ENCODE measurements at places on chromosomes 2 and 18.

- DNase-seq = no peak
These were observed 35.9 kb downstream of the SOWAHC start for GRCh38 chr2:109649736-109650695.

DNA sequence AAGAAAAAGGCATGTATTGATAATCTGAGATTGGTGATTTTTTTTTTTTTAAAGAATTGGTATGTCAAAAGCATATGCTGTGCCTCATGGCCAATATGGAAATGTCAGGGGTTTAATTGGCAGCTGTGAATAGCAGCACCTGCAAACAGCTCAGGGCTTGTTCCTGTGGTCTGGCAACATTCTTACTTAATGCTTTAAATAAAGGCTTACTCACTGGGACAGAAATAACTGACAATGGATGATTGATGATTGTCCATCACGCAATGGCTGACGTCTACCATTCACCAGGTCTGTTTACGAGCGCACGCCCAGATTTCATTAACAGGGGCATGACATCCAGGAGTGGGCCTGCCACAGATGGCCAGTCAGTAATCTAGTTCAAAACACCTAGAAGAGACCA, 66.7 kb downstream of the ETAA1 start:
- DNase-seq = no peak

DNA sequence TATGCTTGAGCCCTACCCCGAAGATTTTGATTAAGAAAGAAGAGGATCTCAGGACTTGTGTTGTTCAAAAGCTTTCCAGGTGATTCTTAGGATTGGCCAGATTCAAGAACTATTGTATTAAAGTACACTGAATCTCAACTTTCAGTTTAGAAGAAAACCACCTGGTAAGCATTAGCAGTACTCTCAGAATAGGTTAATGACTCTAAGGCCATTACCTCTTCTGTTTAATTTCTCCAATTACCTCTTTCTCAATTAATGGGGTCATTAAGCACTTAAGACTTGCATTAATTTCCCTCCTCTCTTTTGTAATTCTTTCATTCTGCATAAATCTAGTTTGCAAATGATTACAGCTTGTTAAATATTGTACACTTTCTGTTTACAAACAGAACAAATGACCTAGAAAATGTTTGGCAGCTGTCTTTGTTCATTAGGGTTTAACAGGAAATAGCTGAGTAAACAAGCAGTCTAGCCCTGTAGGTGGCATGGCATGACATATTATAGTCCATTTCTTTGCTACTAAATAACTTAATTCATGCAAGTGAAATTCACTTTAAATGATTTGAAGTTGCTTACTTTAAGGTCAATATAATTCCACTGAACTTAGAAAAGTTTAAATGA, 20.4 kb upstream of the TDRD15 start:
- DNase-seq = no peak

DNA sequence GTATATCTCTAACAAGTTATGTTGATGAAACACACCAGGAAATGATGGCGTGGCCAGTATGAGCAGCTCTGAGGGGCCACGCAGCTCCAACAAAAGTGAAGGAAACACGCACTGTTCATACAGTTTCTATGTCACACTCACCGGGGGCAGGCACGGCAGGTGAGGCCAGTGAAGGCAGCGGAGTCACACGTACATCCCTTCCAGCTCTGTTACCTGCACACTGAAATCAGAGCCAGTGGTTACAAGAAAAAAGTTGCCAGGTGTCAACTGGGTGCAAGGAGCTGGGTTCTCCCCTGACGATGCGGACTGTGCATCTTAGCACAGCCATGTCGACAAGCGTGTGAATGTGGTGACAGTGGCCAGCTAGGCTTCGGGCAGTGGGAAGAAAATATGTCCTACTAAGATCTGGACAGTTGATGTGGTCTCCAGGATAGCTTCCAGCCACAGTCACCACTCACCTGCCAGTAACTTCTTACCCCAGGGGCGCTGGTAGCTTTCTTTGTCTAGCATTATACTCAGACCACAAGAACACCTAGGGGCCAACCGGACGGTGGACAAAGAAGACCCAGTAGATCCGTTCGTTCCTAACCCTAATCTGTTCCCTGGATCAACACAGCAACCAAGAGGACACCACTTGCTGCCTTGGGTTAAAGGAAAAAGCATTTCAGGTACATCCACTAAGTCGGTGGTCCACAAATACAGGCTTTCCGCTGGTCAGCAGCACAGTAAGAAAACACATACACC, 10.1 kb downstream of the HJURP start:
- no peak for DNase-seq

GRCh38 chr2:33730193-33730592, 131.1 kb upstream of the FAM98A start:
- no peak for DNase-seq

- no peak for DNase-seq
These were observed 250.9 kb downstream of the IRS1 start for GRCh38 chr2:226548732-226549131.

DNA sequence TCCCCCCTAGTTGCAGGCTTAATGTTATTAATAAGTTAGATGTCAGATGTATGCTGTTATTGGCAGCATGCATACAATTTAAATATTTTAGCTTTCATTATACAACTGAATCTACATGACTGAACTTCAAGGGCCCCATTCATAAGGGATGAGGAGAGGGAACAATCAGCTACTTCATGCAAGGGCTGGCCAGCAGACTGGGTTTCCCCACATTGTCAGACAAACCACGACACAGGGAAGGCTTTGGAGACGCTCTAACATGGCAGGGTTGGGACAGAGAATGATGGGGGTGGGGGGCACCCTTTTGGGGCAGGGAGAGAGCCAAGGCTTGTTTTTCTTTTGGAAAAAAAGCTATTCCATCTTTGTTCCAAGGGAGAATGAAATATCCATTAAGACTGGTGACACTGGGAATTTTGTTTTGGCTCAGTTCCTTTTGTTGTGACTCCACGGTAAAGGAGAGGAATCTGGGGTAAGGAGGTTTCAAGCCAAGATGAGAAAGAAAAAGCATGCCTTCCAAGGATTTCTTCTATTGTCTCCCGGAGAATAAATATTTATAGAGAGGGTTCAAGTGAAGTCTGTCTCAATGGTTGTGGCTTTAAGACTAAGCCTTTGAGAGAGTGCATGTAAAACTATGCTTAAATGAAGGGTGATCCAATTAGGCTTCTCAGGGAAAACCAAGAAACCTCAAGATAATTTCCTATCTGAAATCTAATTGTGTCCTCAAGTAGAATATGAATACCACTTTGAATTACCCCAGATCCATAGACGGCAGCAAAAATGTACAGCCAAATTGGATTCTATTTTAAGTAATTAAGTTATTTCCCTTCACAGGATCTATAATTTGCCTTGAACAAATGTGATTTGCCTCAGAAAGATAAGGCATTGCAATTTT, 5.4 kb downstream of the CXCR4 start:
- no peak for DNase-seq

DNA sequence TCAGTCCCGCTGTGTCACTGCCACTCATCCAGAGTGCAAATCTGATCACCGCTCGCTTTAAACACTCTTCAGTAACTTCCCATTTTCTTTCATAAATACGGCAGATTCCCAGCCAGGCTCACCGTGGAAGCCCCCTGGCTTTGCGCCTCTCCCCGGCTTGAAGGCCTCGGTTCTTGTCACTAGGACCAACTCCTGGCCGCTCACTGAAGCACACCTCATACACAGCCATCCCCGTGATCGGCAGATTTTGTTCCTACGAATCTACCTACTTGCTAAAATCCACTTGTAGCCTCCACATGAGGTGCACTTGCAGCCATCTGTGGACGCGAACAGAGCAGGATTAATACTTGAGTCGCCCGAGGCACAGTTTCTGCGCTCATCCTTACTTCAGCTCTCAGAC, 462.4 kb upstream of the MYT1L start:
- DNase-seq = no peak

DNA sequence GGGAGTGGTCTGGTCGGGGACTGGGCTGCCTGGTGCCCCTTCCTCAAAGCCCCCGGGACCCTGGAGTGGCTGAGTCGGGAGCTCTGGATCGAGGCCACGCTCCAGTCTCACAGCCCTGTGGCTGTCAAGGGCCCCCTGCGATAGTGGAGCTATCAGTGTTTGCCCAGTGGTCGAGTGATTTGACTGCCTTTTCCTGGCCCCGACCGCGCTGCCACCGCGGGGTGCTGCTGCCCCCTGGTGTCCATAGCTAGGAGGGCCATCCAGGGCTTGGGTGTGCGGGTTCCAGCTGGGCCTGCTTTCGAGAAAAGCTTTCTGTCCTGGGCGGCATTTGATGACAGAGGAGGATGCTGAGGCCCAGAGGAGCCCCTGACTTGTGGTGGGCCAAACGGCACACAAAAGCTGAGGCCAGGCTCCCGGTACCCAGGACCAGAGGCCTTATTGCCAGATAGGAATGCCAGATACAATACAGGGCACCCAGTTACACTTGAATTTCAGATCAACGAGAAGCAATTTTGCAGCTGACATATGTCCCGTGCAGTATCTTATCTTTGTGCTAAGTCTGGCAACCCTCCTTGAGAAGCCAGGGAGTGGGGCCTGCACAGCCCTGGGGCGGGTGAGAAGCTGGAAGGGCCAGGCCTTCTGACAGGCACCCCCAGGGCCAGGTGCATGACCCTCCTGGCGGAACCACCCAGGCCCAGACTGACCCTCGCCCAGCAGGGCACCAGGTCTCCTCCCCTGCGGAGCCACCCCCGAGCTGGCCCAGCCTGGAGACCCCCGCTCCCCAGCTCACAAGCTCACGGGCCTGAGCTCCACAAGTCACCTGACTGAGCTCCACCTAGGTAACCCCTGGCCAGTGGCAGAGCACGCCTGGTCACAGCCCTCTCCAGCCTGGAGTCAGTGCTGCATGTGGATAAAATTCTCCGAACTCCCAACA, 13.0 kb downstream of the ODC1 start:
- DNase-seq = peak; percentile 96

DNA sequence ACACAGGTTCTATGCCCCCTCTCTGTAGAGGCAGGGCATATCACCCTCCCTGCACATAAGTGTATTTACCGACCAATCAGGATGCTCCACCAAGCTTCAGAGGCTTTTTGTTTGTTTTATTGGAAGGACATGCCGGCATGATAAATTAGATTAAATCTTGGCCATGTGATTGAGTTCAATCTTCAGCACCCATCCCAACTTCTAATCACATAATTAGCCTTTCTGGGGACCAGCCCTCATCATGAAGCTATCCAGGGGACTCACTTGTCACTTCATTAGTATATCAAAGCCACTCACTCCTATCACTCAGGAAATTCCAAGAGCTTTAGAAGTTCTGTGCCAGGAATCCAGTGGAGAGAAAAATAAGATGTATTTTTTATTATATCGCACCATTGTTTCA, 158.6 kb upstream of the SYT4 start:
- no peak for DNase-seq

- no peak for DNase-seq
These were observed 55.9 kb upstream of the CTLA4 start for GRCh38 chr2:203811491-203812221.

DNA sequence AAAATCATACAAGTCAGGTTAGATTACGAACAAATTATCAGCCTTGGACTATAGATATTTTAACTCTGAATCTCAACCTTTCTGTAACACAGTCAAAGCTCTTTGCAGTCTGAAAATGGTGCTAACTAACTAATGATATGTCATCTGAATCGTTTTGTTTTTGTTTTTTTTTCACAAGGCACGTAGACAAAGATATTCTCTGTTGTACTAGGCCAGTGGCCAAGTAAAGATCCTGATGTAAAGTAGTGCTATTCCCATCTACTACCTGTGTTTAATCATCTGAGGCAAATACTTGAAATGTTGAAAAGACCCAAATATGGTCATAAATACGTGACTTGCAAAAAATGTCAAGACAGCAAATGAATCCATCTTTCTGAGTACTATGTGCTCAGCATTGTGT, 65.7 kb downstream of the REL start:
- DNase-seq = no peak

- no peak for DNase-seq
These were observed 436.6 kb downstream of the IRS1 start for GRCh38 chr2:226362980-226363379.

DNA sequence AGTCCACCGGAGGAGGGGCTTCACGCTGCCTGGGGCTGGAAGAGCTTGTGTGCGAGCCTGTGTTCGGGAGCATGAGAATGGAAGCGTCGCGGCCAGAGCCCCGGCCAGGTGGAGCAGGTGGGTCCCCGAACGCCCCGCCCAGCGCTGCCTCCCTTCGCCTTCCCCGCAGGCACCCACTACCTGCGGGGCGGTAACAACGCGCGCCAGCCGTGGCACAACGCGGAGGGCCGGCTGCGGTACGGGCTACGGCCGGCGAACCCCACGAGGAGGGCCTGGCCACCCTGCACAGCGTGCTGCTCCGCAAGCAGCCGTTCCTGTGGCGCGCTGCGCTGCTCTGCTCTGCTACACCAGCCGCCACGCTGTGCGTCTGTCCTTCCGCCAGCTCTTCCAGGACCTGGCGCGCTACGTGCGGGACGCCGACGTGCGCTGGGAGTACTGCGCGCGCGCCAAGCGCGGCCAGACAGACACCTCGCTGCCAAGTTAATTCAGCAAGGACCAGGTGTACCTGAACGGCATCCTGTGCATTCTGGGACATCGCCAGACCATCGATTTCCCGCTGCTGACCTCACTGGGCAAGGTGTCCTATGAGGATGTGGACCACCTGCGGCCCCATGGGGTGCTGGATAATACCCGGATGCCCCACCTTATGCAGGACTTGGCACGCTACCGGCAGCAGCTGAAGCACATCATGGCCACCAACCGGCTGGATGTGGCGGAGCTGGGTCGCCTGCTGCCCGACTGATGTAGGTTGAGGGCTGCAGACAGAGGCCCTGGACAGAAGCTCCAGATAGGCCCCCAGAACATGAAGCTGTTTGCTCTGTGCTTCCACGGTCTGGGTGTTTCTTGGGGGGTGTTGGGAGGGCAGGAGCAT, 200.6 kb downstream of the NAPG start:
- DNase-seq = peak; percentile 32

GRCh38 chr2:147425437-147426029, 419.3 kb upstream of the ACVR2A start:
- no peak for DNase-seq

DNA sequence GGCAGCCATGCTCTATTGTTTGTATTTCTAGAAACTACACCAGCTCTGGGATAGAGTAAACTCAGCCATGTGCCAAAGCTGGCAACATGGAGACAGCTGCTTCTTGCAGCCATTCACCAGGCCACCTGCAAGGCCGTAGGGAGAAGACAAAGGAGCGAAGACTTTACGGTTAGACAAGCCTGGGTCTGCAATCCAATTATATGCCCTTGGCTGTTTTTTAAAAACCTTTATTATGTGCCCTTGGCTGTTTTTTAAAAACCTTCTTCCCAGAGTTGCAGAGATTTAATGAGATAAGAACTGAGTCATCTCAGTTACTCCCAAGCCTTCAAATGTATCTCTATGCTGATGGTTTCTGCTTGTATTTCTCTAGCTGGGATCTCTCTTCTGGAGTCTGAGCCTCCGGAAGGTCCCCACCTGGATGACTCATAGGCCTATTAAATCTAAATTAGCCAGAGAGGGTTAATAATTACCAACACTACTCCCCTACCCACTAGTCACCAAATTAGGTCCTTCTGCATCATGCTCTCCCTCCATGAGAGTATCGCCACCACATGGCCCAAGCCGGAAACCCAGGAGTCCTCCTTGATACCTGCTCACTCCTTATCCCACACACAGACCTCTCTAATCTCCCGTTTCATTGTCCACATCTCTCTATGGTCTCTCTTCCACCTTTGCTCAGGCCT, 17.5 kb upstream of the DPP4 start:
- no peak for DNase-seq

Data from H7 (cell line).